LHCN-M2 (cell line): ENCODE measurements at places on chromosomes 1 and 21.

GRCh38 chr1:98045211-98045766 is 124.5 kb upstream of the DPYD start:
- DNase-seq, result peak; percentile 54

GRCh38 chr1:200873671-200874397 is 1.1 kb downstream of the GPR25 start:
- no peak for DNase-seq

GRCh38 chr1:76402128-76402527 is 327.6 kb downstream of the ST6GALNAC3 start:
- no peak for DNase-seq

DNA sequence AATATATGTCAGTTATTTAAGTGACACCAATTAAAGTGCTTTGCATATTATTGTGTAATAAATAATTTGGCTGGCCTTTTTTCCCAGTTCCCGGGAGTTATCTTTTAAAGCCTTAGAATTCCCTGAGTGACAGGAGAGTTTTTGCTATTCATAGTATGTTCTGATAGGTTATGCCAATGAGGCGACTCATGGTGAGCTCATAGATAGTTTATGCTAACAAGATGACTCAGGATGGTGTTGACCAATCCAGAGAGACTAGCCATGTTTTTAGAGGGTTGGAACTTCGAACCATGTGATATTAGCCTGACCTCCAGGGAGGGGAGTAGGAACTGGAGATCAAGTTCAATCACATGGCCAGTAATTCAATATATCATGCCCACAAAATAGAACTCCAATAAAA is 310.8 kb downstream of the USP25 start:
- DNase-seq, result peak; percentile 66

DNA sequence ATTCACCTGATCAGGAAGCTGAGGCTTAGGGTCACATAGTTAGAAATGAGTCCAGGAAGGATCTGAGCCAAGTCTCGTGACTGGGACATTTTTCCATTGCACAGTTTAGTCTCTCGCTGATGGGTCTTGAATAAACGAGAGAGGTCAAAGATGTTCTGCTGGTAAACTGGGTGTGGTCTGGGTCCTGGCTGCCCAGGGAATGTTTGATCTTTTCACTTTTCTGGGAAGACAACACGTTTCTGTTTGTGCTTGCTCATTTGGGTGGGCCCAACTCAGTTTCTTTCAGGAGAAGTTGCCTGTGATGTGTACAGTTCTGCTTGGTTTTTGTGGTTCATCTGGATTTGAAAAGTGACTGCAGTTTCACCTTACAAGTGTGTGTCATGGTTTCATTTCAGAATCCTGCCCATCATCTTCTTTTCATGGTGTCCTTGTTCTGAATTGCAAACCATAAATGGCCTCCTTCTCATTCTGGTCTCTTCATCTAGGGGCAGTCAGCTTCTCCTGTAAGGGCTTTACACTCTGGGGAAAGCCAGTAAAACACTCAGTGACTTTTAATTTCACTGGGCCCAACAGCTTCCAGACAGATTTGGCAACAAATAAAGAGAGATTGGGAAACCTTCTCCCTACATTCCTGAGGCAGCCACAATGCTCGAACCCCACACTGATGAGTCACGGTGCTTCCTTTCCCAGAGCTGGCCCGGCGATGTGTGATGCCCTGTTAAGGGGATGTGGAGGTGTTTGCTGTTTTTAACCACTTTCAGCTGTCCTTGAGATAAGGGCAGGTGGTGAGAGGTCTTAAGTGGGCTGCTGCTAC is 7.2 kb upstream of the TACSTD2 start:
- peak; percentile 98 for DNase-seq

GRCh38 chr1:54480525-54480848 is 67.5 kb upstream of the ACOT11 start:
- DNase-seq, result no peak

DNA sequence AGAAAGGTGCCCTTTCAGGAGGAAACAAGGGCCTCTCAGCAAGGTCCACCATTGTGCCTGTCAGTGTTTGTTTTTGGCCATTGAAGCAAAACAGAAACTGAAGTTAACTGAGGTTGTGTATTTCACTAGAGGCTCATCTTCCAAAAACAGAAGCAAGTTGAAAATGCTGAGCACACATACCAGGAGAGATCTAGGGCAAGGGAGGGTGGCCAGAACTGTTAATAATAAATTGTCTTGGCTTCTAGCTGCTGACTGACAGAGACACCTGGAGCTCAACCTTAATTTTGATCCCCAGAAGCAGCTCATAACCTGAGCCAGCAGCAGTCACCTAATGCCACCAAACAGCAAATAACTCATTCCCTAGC is 5.2 kb downstream of the AGMAT start:
- DNase-seq, result no peak

DNA sequence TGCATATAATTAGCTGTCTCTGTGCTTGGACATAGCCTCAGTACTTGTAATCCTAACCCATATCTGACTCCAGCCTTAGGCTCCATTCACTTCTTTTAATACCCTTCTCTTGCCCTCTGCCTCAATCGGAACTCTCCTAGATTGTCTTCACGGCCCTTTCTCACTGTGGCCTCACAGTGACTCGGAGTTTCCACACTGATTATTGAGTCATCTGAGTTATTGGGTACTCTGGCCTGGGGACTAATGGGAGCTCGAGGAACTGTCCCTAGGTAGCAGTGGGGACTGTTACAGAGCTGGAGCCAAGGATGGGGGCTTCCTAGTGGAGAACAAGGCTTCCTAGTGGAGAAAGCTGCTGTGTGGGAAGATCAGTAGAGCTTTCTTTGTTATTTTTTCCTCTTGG is 17.0 kb downstream of the TRAF5 start:
- DNase-seq, result no peak

GRCh38 chr1:231390071-231390470 is 32.0 kb downstream of the EGLN1 start:
- no peak for DNase-seq
